GM12892 (cell line): ENCODE measurements at places on chromosomes 6 and 20.

- DNase-seq = no peak
Measured at GRCh38 chr6:47170617-47170947, 128.4 kb upstream of the ADGRF1 start.

GRCh38 chr20:50389808-50390684, 120.1 kb upstream of the PTPN1 start:
- no peak for DNase-seq

- DNase-seq = no peak
Measured at GRCh38 chr20:5890773-5891441, 59.4 kb downstream of the TRMT6 start.

GRCh38 chr6:35209622-35210247, 4.0 kb upstream of the SCUBE3 start:
- DNase-seq = no peak

DNA sequence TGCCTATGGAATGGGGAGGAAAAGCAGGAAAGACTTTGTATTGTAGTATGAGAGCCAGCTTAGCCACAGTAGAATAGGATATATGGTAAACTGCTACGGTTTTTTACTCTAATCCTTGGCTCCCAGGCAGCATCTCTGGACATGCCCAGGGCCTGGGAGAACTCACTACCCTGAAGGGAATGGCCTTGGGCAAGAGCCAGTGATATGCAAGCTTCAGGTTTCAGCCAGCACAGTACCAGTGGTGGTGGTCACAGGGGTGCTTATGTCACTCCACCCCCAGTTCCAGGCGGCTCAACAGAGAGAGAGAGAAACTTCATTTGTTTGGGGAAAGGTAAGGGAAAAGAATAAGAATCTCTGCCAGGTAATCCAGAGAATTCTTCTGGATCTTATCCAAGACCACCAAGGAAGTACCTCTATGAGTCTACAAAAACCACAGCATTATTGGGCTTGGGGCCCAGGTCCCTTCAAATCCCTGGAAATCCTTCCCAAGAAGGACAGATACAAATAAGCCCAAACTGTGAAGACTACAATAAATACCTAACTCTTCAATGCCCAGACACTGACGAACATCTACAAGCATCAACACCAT, 121.2 kb downstream of the THBS2 start:
- no peak for DNase-seq

- DNase-seq = no peak
Measured at GRCh38 chr6:56246541-56246880, 869 bp downstream of the COL21A1 start.

DNA sequence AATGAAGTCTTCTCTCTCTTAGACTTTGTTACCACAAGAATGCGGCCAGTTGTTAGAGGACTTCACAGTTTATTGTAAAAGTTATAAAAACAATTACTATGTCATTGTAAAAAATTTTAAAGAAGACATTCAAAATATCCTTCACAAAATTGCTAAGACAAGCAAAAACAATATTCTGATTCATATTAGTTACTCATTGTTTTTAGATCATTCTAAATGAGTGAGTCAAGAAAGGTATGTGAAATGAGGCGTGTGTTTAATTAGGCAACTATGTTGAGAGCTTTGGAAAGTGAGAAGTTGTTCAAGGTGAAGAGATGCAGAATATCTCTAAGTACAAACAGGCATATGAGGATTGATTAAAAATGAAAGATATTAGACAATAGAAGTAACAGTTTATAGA, 875.3 kb downstream of the EYS start:
- no peak for DNase-seq

- no peak for DNase-seq
Measured at GRCh38 chr6:115001731-115002350, 659.0 kb upstream of the HS3ST5 start.

DNA sequence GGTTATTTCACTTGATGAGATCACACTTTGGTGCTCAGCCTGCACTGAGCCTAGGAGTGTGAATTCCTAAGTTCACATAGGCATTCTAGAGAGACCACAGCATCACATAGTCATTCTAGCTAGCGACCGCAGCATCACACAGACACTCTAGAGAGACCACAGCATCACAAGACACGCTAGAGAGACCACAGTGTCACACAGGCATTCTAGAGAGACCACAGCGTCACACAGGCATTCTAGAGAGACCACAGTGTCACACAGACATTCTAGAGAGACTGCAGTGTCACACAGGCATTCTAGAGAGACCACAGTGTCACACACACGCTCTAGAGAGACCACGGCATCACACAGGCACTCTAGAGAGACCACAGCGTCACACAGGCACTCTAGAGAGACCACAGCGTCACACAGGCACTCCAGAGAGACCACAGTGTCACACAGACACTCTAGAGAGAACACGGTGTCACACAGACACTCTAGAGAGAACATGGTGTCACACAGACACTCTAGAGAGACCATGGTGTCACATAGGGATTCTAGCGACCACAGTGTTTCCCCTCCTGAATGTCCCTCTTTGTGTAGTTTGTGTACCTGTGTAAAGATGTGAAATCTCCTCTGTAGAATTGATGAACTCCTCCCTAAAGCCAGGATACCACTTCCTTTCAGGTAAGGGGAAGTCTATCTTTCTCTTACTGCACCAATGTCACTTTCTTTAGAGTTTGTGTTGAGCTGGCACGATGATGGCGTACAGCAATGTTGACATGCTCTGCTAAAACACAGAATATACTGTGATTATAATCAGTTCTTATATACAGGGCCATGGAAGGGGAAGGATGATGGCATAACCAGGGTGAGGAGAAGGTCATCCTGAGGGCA, 169.4 kb downstream of the ZDHHC14 start:
- DNase-seq = no peak

- no peak for DNase-seq
Measured at GRCh38 chr6:39188098-39188450, 41.2 kb downstream of the KCNK5 start.

GRCh38 chr6:155107432-155108069, 112.4 kb downstream of the TIAM2 start:
- no peak for DNase-seq

DNA sequence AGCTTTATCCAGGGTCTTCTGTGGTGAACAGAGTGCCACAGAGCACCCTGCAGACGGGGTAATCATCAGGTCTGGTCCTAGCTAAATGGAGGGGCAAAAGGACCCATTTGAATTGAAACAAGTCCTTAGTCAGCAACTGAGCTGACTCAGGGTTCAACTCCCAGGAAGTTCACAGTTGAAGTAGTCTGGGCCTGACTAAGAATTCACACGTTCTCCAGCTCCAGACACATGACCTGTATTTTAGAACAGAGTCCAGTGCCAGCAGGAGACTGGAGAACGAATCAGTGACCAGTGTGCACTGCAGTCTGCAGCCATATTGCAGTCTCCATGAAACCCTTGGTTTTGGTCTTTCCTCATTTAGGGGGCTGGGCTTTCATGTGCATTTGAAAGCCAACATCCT, 85.2 kb downstream of the ELOVL4 start:
- no peak for DNase-seq

GRCh38 chr20:59443550-59443949, 143.1 kb downstream of the EDN3 start:
- no peak for DNase-seq

- no peak for DNase-seq
Measured at GRCh38 chr6:135233686-135234491, 52.8 kb downstream of the MYB start.

- no peak for DNase-seq
Measured at GRCh38 chr6:30443657-30444450, 45.5 kb upstream of the HLA-E start.

DNA sequence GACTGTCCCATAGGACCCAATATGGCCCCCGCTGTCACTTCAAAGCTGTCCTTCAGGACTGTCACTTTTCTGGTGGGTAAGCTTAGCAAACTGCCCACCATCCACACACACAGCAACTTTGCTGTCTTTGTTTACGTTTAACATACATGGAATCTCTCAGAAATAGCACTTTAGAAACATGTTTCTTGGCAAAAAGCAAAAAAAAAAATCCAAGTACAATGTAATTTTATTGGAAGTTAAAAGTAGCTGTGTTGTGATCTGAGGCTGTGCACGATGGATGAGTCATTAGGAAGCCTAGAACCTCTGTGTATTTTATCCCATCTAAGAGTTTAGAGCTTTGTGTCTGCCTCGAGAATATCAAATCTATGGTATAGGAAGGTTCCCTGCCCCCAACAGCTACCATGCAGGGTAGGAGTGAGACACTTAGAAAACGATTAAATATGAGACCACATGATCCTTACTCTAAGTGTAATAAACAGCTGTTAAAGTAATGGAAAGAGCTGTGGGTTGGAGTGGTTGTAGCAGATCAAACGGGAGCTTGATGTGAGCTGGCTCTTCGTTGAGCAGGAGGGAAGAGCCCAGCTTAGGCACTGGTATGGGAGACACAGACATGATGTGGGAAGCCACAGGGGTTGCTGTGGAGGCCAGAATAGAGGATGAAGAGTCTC, 119.5 kb downstream of the PLEKHG1 start:
- no peak for DNase-seq

DNA sequence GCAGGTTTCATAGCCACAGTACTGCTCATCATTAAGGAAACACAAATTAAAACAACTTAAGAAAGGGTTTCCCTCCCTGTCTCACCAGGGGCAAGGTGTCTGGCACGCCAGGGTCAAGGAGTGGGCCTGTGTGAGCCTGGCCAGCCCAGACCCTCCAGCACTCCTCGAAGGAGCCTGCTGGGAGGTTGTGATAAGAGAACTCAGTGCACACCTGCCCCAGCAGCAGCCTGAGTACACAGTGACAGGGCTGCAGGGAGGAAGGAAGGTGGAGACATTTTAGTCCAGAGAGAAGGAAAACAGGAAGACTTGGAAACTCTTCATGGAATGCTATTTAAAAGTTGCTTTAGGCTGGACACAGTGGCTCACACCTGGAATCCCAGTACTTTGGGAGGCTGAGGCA, 14.1 kb downstream of the NINL start:
- DNase-seq = no peak

DNA sequence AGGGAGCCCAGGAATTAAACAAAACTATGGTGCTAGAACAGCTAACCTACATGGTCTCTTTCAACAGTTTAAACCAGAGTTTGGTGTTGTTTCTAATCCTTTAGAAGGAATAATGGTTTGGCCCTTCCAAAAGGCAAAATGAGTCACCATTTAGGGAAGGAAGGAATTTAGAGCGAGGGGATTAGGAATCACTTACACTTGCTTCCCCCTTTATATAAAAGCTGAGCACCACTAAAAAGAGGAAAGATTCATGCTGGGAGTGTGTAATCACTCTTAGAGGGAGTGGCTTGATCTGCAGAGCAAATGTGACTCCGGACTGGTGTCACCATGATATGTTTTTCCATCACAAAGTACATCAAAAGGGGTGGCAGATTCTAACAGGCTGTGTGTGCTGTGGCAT, 63.6 kb downstream of the F13A1 start:
- DNase-seq = no peak

- no peak for DNase-seq
Measured at GRCh38 chr6:81979329-81979728, 226.8 kb upstream of the TENT5A start.

DNA sequence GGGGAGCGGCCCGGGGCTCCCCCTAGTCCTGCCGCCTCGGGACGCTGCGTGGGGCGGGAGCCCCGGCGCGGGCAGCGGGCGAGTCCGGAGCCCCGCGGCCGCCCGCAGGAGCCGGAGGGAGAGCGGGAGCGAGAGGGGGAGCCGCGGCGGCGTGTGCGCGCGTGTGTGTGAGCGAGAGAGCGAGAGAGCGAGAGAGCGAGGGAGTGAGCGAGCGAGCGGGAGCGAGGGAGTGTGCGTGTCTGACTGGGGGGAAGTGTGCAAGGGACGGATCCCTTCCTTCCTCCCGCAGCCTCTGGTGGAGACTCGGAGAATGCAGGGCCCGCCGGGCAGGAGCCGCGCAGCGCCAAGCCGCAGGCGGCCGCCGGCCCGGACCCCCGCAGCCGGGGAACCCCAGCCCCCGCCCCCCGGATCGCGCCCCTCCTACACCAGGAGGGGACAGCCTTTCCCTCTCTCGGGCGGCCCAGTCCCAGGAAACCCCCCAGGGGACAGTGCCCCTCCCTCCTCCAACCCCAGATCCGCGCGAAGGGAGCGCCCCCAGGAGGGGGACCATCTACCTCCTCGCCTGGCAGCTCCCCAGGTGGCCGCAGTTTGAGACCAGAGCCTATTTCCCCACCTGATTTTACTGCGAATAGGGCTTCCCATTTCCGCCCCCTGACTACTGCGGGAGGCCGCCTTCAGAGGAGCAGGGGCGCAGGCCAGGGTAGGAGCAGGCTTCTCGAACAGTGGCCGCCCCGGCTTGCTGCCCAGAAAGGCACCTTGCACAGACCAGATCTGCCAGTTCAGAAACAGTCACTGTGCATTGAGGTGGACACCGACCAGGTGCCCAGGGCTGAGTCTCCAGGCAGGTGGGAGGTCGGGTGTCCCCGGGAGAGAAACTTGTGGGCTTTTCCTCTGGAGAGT, at the start of gene CDH22:
Gene CDH22 (minus strand): TSS at position 241 of the 900 bp plus-strand sequence. CDS start 57,204 bp downstream, outside the sequence.
- DNase-seq = peak; percentile 60

DNA sequence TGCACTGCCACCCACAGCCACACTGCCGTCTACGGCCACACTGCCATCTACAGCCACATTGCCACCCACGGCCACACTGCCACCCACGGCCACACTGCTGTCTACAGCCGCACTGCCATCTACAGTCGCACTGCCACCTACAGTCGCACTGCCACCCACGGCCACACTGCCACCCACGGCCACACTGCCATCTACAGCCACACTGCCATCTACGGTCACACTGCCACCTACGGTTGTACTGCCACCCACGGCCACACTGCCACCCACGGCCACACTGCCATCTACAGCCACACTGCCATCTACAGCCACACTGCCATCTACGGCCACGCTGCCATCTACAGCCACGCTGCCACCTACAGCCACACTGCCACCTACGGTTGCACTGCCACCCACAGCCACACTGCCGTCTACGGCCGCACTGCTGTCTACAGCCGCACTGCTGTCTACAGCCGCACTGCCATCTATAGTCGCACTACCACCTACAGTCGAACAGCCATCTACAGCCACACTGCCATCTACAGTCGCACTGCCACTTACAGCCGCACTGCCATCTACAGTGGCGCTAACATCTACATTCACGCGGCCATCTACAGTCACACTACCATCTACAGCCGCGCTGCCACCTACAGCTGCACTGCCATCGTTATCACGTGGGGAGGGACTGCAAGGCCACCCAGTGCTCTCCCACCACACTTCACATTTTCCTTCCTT, 154.6 kb upstream of the AFDN start:
- DNase-seq = no peak

DNA sequence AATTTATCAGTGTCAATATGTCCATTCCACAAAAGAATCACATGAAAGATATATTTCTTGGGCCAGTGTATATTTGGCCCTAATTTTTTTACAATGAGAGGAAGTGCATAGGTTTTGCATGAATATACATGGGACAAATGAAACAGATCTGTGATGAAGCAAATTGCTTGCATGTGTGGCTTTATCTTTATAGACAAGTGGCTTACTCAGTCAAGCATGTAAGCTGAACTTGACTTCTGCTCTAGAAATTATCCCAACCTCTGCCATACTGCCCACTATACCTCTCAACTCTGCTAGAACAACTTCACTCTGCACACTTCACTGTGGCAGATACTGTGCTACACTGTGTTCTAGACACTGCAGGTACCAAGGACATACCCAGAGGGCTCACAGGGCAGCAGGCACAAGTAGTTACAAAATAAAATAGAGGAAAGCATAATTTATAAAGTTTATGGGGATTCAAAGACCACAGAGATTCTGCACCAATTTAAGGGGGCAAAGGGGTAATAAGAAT, 349.2 kb upstream of the HSF2 start:
- DNase-seq = no peak

- peak; percentile 33 for DNase-seq
Measured at GRCh38 chr20:44001667-44002596, 87.3 kb downstream of the TOX2 start.
